Activated CD8-positive, alpha-beta memory T cell treated with anti-CD3 and anti-CD28 coated beads for 24 hours (primary cell): ENCODE measurements at places on chromosomes 7 and 10.

DNA sequence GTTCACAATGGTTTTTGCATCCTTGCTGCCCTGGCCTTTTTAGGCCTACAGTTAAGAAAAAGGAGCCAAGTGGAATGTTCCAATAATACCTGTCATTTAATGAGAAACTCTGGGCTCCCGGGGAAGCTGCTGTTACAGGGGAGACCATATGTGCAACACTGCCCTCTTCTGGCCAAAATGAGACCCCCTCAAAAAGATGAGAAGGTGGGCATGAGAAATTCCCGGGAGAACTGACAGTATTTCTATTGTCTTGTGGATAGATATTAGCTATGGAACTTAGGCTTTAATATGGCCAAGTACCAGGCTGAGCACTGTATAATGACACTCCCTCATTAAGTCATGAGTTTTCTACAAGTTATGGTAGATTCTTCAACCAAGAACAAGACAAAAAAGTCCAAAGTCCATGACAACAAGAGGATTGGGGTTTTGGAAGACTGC, 99.4 kb downstream of the CCDC3 start:
- DNase-seq, result peak; percentile 67

- no peak for DNase-seq
These were observed 125.9 kb upstream of the LYZL2 start for GRCh38 chr10:30755441-30755953.

- no peak for DNase-seq
These were observed 12.1 kb downstream of the GIMAP6 start for GRCh38 chr7:150620061-150620460.

DNA sequence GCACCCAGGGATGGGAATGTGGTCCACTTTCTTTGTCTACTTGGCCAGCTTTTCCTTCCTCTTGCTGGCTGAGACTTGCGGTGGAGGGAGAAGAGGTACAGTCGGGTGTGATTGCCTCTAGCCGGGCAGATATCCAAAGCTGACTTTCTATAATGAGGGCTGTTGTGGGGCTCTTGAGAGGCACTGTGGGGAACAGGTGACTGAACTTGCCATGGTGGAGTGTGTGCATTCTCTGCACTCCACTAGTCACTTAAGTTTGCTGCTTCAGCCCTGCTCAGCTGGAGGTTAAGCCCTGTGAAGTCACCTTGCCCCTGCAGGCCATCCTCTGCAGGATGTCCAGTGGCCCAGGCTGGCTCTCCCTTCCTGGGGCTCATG, 116.6 kb downstream of the AOAH start:
- no peak for DNase-seq

DNA sequence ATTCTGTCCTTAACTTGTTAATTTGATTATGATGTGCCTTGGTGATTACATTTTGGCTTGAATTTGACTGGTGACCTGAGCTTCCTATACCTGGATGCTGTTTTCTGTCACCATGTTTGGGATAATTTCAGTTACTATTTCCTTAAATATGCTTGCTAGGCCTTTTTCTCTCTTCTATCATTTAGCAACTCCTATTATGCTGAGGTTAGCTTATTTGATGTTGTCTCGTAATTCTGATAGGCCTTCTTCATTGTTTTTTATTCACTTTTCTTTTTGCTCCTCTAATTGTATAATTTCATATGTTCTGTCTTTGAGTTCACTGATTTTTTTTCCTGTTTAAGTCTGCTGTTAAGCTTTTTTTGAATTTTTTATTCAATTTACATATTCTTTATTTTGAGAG, 184.9 kb downstream of the ITGB1 start:
- DNase-seq, result no peak

- DNase-seq, result no peak
These were observed 143.3 kb downstream of the CALN1 start for GRCh38 chr7:72268796-72269195.

- no peak for DNase-seq
These were observed 444 bp downstream of the NKX1-2 start for GRCh38 chr10:124449170-124450011.

DNA sequence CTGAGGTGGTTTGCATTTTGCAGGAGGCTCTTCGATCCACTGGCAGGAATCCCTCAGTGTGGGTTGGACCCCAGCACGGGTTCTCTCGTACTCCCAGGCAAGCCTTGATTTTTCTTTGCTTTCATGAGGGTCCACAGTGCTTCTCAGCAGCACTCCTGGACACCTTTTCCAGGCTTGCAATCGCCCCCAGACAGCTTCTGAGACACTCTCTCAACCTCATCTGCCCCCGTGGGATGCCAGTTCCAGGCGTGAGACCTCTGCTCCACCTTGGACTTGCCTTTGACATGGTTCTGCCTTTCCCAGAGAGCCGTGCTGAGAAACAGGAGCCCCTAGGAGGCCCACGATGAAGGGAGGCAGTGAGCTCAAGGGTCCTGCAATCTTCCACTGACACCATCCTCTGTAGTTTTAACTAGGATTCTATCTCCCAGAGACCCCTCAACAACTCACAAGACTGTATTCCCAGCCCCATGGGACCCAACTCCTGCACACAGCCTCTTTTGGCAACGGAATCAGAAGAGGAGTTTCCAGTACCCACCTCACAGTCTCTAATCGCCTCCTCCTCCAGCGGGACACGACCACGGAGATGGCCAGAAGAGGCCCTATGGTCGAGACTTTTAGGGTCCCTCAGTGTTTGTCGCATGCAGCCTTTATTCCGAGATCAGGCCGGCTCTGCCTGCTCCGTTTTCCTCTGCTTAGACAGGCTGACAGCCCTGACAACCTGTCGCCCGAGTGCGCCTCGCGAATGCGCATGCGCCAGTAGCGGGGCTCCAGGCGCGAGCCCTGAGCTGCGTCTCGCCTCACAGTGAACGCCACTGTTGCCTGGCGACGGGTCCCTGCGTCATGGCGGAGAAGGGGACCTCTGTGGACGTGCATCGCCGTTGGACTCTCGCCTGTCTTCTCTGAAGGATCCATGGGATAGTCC, 26.0 kb upstream of the ZNF273 start:
- DNase-seq, result peak; percentile 84

DNA sequence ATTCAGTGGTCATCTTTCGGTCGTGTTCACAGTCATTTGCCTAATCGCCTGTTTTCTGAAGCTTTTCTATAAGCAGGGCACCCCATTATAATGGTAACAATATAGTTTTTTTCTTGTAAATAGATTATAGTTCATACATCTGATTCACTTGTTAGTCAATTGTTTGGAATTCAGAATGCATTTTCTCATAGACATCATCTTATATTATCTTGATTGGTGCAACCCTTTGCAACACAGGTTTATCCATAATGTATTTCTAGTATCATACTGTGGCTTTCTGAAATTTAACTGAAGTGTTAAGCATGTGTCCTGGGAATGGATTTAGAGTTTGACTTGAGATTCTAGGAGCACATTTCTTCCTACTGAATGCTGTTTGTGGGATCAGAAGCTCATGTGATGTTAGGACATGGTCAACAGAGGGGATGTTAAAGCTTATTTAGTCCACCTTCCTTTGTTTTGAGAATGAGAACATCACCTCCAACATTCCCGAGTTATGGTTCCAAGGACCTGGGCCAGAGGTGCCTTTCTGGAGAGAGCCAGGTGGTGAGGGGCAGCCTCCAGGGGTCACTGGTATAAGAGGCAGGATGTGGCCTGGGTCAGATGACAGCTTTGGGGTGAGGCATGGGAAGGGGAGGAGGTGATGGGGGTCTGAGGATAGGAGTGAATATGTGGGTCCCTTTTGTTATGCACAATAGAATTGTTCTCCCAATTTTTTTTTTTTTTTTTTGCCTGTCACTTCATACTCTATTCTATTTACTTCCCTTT, 415.6 kb downstream of the EXOC4 start:
- DNase-seq, result no peak

DNA sequence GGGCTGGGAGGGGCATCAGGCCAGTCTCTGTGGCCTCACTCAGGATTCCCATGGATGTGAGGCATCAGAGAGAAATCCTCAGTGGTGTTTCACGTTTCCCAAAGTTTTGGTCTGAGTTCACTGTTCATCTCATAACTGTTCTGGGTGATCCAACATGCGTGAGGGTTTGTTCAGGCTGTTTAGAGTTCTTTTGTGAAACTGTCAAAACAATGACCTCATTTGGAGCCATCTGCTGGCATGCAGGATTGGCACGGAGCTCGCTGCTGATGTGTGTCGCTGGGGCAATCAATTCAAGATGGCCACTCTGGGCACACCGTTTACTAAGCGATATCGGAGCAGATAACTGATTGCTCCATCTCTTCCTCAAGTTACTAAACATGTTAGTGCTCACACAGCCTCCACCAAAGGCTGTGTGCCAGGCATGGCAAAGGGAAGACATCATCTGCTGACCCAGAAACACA, 365.6 kb downstream of the WDR11 start:
- no peak for DNase-seq

GRCh38 chr7:101690061-101690460, 61.0 kb upstream of the MYL10 start:
- no peak for DNase-seq

DNA sequence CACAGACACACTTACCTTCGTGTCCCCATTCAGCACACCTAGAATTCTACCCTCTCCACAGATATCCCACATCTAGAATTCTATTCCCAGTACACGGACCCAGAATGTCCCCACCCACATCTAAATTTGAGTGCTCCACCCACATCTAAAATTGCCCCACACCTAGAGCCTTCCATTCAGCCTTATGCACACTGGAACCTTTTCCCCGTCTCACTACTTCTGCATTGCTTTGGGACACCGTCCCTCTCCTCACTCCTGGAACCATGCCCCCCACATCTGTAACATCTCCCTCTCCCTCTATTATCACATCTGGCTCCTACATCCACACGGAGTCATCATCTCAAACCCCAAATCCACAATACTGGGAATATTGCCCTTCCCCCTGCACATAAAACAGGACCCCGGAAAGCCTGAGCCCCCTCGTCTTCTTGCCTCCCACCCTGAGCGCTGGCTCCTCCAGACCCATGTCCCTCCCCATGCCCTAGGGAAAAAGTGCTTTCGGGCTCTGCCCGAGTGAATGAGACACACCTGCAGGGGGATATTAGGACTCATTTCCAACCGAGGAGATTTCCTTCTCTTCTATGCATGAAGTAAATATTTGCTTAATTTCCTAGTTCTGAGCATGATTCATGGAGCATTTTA, 125.8 kb upstream of the UNC5B start:
- DNase-seq, result peak; percentile 4

GRCh38 chr10:97353945-97354344, 19.4 kb upstream of the FRAT2 start:
- DNase-seq, result no peak

DNA sequence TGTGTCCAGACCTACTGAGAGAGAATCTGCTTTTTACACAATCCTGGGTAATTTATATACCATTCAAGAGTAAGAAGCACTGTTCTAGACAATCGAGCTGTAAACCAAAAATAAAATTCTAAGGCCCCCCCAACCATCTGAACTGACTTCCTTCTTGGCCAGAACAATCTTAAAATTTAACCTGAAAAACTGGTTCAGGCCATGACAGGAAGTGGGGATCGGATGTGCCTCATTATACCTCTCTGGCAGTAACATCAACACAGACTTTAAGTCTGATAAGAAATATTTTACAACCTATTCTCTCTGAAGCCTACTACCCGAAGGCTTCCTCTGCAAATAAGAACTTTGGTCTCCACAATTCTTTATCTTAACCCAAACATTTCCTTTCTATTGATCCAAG, 75.2 kb upstream of the KIF5B start:
- DNase-seq, result no peak

- no peak for DNase-seq
These were observed 149.5 kb downstream of the PPP1R9A start for GRCh38 chr7:95056901-95057300.

- DNase-seq, result no peak
These were observed 44.7 kb downstream of the PDE1C start for GRCh38 chr7:32025381-32026082.
